ENCODE measurements at places on chromosomes 11 and 22.

GRCh38 chr11:75537740-75538139 lies 12.0 kb upstream of the GDPD5 start:
- no peak for DNase-seq

DNA sequence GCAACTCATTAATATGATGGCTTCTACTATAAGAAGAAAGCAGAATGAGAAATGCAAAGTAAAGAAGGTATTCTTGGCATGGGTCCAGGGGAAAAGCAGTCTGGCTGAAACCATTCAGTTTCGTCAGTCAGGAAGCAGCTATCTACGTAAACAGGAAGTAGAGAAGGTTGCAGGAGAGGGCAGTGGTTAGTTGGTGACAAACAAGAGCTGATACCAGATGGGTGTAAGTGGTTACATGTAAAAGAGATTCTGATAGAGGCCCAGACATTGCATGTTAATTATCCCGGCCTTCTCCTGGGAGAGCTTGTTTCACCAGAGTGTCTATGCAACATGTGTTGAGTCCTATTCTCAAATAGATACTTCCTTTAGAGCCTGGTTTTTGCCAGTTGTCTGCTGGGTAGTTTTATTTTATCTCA lies 58.4 kb upstream of the PSMA1 start:
- DNase-seq: peak; percentile 76

GRCh38 chr11:221539-221938 lies 14.0 kb downstream of the RIC8A start:
- DNase-seq: no peak

- DNase-seq: no peak
Observed at GRCh38 chr11:58742981-58743880, 11.5 kb upstream of the GLYAT start.

DNA sequence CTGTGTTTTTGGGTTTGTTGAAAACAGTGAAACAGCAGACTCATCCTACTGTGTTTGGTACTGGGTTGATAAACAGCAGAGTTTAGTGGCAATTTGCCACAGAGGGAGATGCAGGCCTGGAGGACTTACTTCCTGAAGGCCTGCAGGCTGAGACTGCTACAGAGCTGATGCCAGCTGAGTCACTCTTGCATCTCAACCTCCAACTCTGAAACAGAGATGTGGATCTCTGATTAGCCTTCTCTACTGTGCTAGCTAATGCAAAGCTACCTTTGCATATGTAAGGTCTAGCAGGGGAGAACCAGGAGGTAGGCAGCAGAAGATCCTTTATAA lies 14.3 kb downstream of the ATP5MG start:
- DNase-seq: peak; percentile 31

DNA sequence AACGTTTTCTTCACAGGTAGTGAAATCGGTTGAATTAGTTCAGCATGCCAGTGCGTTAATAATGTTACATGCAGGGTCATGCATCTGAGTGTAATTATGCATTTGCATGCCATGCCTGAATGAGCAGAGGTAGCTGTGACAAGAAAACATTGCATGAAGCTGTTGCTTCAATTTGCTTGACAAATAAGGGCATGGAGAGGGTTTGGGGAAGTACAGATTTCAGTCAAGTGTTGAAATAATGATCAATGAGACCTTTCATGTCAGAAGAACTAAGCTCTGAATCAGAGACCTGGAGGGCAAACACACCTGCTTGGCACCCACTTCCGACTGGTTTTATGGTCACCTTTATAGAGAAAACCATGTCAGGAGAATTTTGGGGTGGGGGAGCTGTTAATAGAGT lies 221.4 kb downstream of the DBX1 start:
- no peak for DNase-seq

DNA sequence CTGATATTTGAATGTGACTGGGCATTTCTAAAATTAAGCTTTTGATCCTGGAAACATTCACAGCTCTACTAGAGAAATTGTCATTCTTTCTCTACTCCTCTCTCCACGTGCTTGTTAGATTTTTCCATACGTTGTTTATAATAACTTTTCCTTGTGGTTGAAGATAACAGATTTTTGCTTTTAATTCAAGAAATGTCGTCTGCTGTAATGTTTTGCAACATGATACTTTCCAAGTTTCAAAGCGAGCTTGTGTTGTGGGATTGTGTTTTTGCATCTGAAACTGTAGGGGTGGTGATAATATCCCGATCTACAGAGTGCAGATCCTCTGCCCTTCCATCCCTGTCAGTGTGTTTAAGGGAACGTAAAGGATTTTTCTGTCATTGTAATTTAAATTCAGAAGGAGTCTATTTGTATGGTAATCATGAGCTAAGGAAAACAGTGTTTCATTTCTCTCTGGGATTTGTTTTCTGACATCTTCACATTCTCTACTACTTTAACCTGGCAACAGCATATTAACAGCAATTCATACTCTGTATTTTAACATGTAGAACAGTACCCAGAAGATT lies 321.4 kb downstream of the FAT3 start:
- DNase-seq: no peak

All from CD4-positive, alpha-beta T cell treated with Interleukin-6 for 4 hours (primary cell).